ENCODE measurements at places on chromosomes 12 and 14. TPM values are rescaled to one million over a fixed set of nuclear protein-coding genes. Genes with fewer than 3 reads are reported as not detected.
A peak's percentile ranks its signal among the peaks of the same experiment; 100 is the strongest.

SYT1 gene
- 155 TPM for total RNA-seq

SIX1 gene
- total RNA-seq: 79.6 TPM

MYH6 gene
- not detected for total RNA-seq

KCNJ8 gene
- total RNA-seq: 0.66 TPM

LALBA gene
- total RNA-seq: not detected

CMAS gene
- total RNA-seq: 47.9 TPM

GUCY2C gene
- not detected for total RNA-seq

- peak; percentile 71 for DNase-seq
Observed at GRCh38 chr12:2998789-2999264, 39.6 kb downstream of the TEAD4 start.

DNA sequence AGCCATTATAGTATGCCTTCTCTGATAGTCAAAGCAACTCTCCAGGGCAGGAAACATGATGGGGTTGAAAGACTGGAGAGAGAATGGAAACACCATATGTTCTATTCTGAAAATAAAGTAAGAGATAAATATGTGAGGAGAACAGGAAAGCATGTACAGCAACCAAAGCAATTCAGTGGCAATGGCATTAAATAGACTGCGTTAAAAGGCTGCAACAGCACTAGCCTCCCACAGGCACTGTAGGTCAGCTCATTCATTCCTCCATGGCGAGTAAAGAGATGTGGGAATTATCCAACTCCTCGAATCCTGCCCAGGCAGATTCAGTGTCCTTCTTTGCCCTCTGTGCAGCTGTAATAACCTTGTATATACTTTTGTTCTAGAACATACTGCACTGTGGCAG is 43.8 kb downstream of the ANO6 start:
- no peak for DNase-seq

- DNase-seq: no peak
Observed at GRCh38 chr14:74429221-74429691, 3.2 kb upstream of the SYNDIG1L start.

DNA sequence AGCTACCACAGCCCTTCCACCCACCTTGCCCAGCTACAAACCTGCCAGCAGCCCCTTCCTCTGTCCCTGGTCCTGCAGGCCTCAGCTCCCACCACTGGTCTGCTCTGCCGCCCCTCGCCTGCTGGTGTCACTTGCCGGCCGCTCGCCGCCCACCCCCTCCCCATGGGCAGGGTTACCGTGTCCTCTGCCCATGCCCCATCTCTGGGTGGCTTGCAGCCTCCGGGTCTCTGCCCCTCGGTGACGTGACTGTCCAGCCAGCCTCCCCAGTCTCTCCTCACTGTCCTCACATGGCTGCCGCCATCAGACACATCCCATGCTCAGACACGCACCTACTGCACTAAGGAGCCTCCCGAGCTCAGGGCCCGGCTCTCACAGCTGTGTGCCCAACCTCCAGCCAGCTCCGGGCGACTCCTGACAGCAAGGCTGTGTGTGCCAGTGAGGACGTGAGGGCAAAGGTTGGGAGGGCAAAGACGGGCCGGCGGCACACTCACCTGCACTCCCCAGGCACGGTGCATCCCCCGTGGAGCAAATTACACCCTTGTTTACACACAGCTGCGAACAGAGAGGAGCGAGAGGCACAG is 13.4 kb downstream of the JAG2 start:
- DNase-seq: peak; percentile 14

GRCh38 chr12:9867531-9867930 is 1.6 kb downstream of the CLEC2B start:
- no peak for DNase-seq

- DNase-seq: no peak
Observed at GRCh38 chr14:69090187-69090789, 62.6 kb downstream of the DCAF5 start.

- DNase-seq: no peak
Observed at GRCh38 chr14:76866456-76866855, 40.2 kb downstream of the LRRC74A start.

- DNase-seq: no peak
Observed at GRCh38 chr12:113062502-113063395, 6.2 kb downstream of the DTX1 start.

DNA sequence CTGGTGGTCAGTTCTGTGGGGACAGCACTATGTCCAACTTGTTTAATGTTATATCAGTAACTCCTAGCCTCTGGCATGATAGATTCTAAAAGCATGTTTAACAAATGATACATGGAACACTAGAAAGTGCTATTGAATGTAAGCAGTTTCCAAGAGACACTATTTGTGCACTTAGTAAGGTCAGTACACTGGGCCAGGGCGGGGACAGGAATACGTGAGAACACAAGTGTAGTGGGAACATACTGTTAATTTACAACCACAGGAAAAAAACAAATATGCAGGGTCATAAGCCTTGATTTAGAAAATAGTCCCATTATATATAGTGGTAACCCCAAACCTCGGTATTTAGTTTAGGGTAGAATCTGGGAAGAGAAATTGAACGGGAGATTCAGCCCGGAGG is 88.9 kb upstream of the SLC38A2 start:
- DNase-seq: no peak

DNA sequence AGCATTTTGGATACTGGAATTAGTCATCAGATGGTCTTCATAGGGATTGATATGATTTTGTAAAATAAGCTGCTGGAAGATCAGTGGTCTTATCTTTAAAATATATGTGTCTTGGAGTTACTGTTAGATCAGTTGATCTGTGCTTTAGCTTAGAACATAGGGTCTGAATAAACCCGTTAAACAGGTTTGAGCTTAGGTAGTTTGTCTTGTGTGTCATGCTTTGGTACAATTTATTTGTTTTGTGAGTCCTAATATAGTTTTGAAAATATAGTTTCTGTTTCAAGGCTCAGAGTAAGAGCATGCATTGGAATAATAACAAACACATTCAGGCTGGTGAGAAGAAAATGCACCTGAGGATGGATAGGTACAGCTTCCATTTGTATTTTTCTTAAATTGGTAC is 505.0 kb downstream of the SLC16A7 start:
- DNase-seq: no peak

DNA sequence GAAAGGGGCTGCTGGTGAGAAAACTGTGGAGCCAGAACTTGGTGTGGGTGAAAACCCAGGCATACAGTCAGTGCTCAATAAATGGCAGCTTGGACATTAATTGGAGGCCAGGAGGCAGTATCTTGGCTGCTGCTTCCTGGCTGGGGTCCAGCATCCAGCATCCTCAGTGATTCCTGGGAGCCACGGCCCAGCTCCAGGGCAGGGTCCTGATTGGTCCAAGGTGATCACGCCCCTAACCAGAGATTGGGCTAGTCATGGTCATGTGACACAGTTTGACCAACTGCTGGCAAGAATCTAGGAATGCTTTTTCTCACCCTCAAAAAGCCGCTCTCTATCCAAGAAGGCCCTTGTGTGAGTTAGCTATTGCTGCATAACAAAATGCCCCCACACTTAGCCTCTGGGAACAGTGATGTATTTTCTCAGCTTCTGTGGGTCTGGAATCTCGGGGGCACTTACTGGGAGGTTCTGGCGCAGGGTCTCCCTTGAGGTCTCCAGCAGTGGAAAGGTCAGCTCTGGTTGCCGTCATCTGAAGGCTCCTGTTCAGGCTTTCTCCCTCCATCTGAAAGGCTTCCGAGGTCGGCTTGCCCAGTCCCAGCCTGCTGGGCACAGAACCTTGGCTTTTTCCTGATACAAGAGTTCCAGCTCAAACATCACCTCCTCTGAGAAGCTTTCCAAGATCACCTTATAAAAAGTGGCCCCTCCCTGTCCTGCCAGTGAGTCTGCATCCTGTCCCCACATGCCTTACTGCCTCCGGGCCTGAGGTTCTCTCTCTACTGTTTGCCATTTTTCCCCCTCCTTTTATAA is 119.2 kb upstream of the NCOR2 start:
- no peak for DNase-seq

- DNase-seq: no peak
Observed at GRCh38 chr12:89507015-89507824, 17.4 kb downstream of the GALNT4 start.

GRCh38 chr12:105773471-105773870 is 365.3 kb downstream of the NUAK1 start:
- no peak for DNase-seq

DNA sequence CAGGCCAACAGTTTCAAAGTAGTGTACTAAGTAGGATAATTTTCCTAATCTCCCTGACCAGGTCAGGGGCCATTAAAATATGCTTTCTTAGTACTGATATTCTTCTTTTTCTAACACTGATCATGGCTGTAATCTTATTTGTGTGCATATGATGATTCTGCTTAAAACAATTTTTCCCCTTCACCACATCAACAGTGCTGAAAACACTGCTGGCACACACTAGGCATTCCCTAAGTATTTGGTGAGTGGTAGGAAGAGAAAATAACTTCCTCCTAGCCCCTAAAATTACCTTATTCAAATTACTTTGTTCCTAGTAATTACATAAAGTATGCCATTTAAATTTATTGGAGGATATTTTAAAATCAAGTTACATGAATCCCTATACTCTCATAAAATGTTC is 49.9 kb upstream of the BBS10 start:
- no peak for DNase-seq

DNA sequence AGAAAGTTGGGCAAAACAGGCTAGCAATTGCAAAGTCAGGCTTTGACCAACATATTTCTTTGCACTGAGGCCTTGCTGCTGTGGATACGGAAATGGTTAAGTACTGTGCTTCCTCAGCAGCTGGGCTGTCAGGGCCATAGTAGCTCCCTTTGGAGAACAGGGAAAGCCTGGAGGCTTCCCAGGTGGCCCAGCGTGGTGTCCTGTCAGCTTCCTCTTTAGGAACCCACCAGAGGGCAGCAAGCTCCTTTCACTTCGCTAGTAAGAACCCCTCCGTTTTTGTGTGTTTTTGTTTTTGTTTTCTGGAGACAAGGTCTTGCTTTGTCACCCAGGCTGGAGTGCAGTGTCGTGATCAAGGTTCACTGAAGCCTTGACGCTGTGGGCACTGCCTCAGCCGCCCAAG is 1.7 kb upstream of the CFAP251 start:
- peak; percentile 57 for DNase-seq

GRCh38 chr14:70069186-70069585 is 119.6 kb downstream of the SLC8A3 start:
- DNase-seq: no peak

DNA sequence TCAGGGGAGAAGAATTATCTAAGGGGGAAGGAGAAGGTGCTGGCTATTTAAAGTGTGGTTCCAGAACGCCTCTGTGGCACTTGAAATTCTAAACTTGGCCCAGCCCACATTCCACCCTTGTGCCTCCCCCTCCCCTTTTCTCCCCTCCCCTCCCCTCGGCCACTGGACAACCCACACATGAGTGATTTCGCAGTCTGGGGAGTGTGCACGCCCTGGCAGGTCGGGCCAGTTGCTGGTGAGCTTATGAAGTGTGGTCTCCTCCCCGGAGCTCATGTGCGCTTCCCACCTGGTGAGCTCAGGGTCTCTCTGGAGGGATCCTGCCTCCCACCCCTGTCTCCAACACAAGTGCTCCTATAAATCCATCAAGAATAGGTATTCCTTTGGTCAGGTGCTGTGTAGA is at the start of gene SLC6A13:
TSS of gene SLC6A13 (minus strand) at position 20 of the 400 bp plus-strand sequence. CDS start 2,784 bp downstream, outside the sequence.
- DNase-seq: no peak

GRCh38 chr14:64580467-64580866 is 30.7 kb downstream of the PPP1R36 start:
- DNase-seq: no peak

- DNase-seq: peak; percentile 60
Observed at GRCh38 chr14:76152333-76152681, 585 bp downstream of the GPATCH2L start.

GRCh38 chr12:47094804-47095203 is 15.0 kb upstream of the AMIGO2 start:
- DNase-seq: no peak
